ENCODE measurements at places on chromosomes 5 and 9.

GRCh38 chr9:5698810-5699556, 70.1 kb downstream of the RIC1 start:
- DNase-seq: no peak

DNA sequence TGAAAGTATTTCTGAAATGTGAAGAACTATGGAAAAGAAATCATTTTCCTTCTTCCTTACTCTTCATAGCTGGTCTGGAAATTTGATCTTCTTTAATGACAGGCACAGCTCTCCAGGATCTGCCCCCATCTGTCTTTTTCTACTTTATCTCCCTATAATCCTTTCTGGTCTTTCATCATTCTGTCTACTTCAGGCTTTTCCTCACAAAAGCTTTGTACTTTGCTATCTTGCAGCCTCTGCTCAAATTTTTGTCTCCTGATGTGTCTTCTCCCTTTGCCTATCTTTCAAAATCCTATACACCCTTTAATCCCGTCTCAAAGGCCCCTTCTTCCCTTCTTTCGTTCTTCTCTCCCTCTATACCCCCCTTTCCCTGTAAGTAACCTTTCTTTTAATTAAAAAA, 114.9 kb upstream of the ATP10B start:
- DNase-seq: no peak

DNA sequence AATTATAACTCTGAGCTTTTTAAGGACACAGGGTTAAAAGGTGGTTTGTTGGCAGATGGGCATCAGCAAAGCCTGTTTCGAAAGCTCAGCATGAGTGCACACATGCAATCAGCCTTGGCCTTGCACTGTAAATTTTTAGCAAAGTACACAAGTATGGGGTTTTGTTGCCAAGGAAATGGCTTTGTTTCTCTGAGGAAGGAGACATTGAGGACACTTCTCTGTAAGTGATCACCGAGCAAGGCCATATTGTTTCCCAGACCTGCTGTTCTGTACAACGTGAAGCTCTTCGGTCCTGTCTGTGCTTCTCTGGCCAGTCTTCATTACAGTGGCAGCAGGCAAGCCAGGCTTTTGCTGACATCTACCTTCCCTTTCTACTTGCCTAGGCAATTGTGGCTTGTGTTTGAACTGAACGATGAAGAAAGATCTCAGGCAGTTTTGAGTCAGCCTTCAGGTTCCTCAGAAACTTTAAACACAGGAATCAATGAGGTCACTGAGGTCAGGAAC, 27.9 kb upstream of the GLRX start:
- DNase-seq: no peak

DNA sequence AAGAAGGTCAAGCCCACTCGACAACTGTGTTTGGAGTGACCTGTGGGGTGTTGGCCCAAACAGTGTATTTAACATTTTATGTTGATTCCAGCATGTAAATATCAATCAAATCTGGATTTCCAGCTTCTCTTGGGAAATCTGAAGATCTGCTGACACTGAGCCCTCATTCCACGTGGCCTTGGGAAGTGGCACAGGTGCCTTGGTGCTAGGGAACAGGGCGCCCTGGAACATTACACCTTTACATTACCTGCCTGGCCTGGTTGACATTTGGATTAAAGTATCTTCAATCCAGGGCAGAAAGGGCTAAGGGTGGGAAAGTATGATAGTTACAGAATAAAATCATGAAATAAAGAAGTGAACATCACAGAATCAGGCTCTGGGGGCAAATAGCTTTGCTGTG, 84.9 kb upstream of the CTSL start:
- DNase-seq: no peak

DNA sequence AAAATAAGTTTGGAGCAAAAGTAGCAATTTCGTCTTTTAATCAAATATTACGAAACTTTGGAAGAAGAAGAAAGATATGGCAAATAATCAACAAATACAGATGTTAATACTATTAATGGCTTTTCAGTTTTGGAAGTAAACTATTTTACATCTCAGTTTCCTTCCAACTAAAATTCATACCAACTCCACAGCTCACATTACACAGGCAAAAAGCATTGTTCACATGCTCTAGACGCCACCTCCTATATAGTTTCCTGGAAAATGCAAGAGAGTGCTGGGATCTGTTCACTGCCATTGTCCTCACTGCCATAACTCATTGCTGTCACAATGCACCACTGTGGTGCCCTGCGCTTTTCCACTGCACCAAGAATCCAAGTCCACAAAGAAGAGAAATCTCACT, 149.0 kb upstream of the FTMT start:
- DNase-seq: no peak

DNA sequence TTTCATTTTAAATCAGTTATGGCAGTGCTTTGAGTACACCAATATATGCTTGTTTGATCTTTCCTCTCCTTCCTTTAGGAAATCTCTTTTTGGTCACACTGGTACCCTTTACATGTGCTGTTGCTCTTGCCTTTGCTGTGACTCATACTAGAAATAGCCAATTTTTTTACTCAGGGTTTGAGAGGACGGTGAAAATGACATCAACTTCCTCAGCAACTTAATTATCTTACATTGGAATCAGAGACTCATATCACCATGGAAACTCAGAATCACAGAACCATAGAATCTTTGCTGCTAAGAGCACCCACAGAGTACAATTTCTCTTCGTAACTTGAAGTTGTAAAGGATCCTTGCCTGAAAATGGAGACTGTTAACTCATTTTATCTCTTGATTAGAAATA, 13.8 kb upstream of the ZNF300 start:
- DNase-seq: no peak

GRCh38 chr9:82466616-82467260, 478.2 kb downstream of the SPATA31D1 start:
- no peak for DNase-seq

GRCh38 chr5:119366540-119366881, 10.7 kb downstream of the TNFAIP8 start:
- no peak for DNase-seq

DNA sequence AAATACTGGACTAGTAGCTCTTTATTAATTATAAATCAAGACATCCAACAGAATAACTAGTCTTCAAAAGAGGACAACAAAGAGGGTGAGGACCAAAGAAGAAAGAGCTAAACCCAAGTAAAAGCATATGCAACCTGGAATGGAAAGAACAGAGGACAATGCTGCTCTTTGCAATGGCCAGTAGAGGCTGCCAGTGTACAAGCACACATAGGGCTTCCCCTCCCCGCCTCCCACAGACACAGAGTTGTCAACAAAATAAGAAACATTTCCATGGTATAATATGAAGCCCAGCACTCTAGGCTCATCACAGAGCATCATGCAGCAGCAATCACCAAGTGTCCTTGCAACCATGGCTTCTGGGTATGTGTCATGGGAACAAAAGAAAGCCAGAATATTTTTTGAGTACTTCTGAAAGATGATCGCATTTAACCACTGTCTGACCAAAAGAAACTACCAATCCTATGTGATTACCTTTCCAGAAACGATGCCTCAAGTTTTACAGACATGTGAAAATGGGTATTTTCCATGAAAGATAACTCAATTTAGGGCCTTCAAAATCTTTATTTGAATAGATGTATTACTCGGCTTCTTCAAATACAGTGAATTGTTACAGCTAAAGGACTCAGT, 58.1 kb downstream of the RFX3 start:
- DNase-seq: peak; percentile 40

DNA sequence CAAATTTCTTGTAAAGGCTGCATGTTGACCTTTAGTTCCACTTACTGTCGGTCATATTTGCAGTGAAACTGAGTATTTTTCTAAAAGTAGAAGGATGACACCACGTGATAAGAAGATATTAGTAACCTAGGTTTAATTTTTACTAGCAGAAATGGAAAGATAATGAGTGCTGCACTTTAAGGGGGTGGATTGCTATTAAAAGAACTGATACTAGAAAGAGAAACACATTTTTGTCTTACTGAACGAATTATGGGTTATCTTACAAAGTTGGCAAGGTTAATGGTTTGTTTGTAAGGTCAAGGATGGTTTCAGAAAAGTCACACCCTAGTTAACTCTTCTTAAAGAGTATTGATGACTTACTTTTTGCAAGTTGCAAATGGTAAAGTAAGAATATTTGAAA, 2.4 kb downstream of the MACIR start:
- DNase-seq: peak; percentile 43

DNA sequence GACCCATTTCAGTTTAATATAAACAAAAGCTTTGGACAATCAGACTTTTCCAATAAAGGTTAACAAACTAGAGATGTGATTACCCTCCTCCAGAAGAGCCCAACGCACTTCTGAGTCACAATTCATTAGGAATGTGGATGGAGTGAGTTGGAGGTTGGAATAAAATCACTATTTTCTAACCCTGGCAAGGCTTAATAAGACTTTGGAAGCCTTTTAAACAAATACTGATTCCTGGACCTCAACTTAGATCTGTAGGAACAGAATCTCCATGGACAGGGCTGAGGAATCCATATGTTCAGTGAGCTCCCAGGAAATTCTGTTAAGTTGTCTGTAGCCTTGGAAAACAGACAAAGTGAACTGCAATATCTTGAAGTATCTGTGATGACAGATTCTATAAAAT, 233.5 kb upstream of the ELL2 start:
- DNase-seq: no peak

GRCh38 chr9:112861155-112861554, 29.5 kb downstream of the SLC46A2 start:
- DNase-seq: no peak

GRCh38 chr5:143258559-143259253, 144.8 kb downstream of the NR3C1 start:
- no peak for DNase-seq

GRCh38 chr9:88555268-88555980, 20.4 kb downstream of the NXNL2 start:
- DNase-seq: no peak

- no peak for DNase-seq
Measured at GRCh38 chr5:43041110-43041668, 1.1 kb upstream of the ANXA2R start.

DNA sequence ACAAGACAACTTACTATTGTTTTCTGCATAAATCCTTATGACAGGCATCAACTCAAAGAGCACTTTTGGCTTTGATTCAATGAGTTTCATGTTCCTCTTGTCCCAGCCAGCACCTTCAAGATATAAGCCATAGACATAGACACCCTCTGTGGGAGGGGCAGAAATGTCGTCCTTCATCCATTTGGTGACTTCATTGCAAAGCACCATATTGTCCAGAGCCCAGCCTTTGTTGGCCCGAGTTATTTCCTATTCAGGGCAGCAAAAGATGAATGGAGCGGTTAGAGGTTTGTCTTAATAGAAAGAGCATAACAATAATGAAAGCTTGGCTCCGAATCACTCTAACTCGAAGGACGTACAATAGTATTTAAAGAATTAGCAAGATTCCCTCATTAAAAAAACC, 243.9 kb downstream of the DNAH5 start:
- no peak for DNase-seq

DNA sequence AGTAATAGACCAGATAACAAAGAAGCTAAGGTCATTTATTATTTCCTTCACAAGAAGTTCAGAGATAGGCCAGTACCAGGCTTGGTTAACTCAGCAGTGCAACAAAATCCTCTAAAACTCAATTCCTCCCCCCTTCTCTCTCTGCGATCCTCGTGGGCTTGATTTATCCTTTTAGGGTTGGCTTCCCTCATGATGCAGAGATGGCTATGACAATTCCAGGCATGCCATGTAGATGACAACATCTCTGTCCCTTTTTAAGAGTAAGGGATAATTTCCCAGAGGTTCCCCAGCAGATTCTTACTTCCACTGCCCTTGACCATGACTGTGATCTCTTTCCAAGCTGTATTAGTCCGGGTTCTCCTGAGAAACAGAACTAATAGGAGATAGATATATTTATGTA, 28.7 kb upstream of the DAP start:
- no peak for DNase-seq

- DNase-seq: no peak
Measured at GRCh38 chr5:57698802-57699201, 216.2 kb upstream of the ACTBL2 start.

DNA sequence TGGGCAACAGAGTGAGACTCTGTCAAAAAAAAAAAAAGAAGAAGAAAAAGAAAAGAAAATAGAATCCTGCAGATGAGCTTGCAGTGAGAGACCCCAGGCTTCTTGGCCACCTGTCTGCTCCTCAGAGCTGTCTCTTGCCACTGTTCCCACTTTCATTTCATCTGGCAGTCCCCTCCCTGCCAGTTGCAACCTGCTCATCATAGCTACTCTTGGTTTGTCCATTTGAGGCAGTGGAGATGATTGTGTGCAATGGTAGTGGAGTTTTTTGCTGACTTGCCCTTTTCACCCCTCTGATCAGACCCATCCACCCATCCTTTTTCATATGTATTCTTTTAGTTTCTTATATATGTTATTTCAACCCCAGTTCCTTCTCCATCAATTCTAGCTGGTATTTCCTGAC, 28.7 kb downstream of the ANKRD33B start:
- DNase-seq: no peak

GRCh38 chr9:5646116-5646515, 17.2 kb downstream of the RIC1 start:
- DNase-seq: no peak

- no peak for DNase-seq
Measured at GRCh38 chr5:115801984-115802383, 14.5 kb downstream of the CDO1 start.

DNA sequence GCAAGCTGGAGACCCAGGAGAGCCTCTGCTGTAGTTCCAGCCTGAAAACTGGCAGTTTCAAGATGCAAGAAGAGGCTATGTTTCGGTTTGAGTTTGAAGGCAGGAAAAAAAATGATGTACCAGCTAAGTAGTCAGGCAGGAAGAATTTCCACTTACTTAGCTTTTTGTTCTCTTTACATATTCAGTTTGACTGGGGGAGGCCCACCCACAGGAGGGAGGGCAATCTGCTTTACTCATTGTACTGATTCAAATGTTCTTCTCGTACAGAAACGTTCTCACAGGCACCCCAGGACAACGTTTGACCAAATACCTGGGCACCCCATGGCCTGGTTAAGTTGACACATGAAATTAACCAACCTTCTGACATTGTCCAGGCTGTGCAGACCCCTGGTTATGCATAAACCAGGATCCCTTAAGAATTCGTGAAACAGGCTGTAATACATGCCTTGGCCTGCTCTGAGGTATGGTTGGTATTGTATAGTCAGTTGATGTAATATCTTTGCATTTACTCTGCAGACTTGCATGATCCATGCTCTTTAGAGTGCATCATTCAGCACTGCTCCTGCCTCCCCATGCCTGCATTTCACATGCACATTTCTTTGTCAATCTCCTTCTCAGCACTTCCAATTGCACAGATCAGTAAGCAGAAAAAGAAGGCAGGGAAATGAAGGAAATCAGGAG, 687.1 kb downstream of the TAF11L14 start:
- DNase-seq: no peak

DNA sequence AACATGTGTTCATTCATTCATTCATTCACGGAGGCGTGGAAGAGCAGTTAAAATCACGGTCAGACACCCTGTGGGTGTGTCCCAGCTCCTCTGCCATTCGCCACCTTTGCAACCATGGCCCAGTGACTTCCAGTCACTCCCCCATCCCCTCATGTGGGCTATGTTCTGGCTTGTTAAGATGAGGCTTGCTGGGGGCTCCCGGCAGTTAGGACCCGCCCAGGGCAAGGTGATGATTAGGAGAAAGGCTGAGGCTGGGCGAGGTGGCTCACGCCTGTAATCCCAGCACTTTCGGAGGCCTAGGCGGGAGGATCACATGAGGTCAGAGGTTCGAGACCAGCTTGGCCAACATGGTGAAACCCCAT, 24.9 kb upstream of the PTGES start:
- no peak for DNase-seq

- DNase-seq: no peak
Measured at GRCh38 chr5:139414581-139415130, 10.8 kb upstream of the SPATA24 start.

All from GM13977 (cell line).